Activated CD8-positive, alpha-beta T cell treated with anti-CD3 and anti-CD28 coated beads for 36 hours (primary cell): ENCODE measurements at places on chromosomes 6 and 20. TPM values are rescaled to one million over a fixed set of nuclear protein-coding genes. Genes with fewer than 3 reads are reported as not detected.
A peak's percentile ranks its signal among the peaks of the same experiment; 100 is the strongest.

DNA sequence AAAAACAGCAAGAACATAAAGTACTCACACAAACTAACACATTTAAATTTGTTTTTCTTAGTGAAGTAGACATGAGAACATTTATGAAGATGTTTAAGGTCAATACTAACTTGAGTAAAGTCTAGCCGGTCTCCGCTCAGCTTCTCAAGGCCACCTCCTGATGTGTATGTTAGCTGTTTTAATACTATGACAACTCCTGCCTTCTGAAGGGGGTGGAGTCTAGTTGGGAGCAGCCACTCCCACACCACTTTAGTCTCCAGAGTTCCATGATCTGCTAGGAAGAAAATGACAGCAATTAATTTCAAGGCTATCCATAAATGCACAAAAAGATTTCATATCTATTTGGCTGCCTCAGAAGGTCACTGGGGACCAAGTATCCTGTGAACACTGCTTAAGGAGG lies at the start of gene GSTA3:
GSTA3 (minus strand) TSS at position 168 of the 400 bp plus-strand sequence. CDS start 3,864 bp downstream, outside the sequence.
- DNase-seq = no peak
- no peaks in the 10 kb centered on the region for H3K4me1 ChIP-seq
- no peak within 1 kb of the TSS for H3K4me3 ChIP-seq
- peaks cover 2% of the 10 kb centered on the region for H3K27me3 ChIP-seq
- no peak within 1 kb of the TSS for H3K27ac ChIP-seq

- DNase-seq = no peak
- no peaks in the 10 kb centered on the region for H3K36me3 ChIP-seq
- H3K4me1 ChIP-seq = no peaks in the 10 kb centered on the region
- H3K4me3 ChIP-seq = no peak overlapping the region
Measured at GRCh38 chr20:52425253-52425652, 233.7 kb upstream of the ZFP64 start.

GRCh38 chr6:17919496-17919895 lies 67.9 kb downstream of the KIF13A start:
- no peak overlapping the region for H3K4me3 ChIP-seq
- DNase-seq = no peak
- H3K27me3 ChIP-seq = peaks cover 5% of the 10 kb centered on the region

DNA sequence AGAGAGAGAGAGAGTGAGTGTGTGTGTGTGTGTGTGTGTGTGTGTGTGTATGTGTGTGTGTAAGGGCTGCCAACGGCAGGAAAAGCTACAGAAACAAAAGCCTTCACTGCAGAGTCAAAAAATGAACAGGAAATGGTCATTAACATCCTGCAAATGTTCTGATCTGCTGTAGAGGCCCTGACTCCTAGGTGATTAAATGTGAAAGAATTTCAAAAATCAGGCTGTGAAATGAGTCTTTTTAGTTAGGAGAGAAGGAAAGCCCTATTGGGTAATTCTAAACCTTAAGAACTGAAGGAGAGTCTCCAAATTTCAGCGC lies 166.5 kb upstream of the MYLIP start:
- H3K27ac ChIP-seq = peak overlapping the region; percentile 48
- peak; percentile 26 for DNase-seq
- H3K4me3 ChIP-seq = no peak overlapping the region
- peaks cover 12% of the 10 kb centered on the region for H3K4me1 ChIP-seq

DNA sequence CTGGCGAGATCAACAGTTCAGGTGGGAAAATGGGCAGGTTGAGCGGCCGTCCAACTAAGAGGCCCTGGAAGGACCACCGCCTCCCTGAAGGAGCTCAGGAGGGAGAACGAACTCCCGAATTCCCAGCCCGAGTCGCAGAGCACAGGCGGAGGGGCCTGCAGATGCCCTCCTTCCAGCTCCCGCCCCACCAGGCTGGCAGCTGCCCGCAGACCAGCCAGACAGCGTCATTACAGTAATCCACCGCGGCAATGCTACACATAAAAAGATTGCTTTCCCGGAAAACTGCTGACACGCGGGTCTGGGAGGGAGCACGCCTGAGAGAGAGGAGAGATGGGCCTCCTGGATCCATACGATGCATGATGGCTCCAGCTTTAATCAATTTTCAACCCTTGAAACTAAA lies 30.5 kb upstream of the SLCO4A1 start:
- peaks cover 3% of the 10 kb centered on the region for H3K4me1 ChIP-seq
- H3K4me3 ChIP-seq = no peak overlapping the region
- H3K36me3 ChIP-seq = no peaks in the 10 kb centered on the region
- no peak for DNase-seq
- H3K27me3 ChIP-seq = peaks cover 7% of the 10 kb centered on the region

- H3K36me3 ChIP-seq = no peaks in the 10 kb centered on the region
- no peaks in the 10 kb centered on the region for H3K4me1 ChIP-seq
- no peak overlapping the region for H3K27ac ChIP-seq
- peaks cover 4% of the 10 kb centered on the region for H3K27me3 ChIP-seq
Measured at GRCh38 chr6:56902641-56903464, 52.1 kb upstream of the BEND6 start.

GRCh38 chr6:95518630-95519227 lies 58.6 kb upstream of the MANEA start:
- H3K4me3 ChIP-seq = no peak overlapping the region
- H3K4me1 ChIP-seq = no peaks in the 10 kb centered on the region
- no peaks in the 10 kb centered on the region for H3K27me3 ChIP-seq
- no peak overlapping the region for H3K27ac ChIP-seq
- DNase-seq = no peak

GRCh38 chr6:37155394-37156312 lies 14.3 kb upstream of the PIM1 start:
- peak overlapping the region; percentile 29 for H3K4me3 ChIP-seq
- peaks cover 27% of the 10 kb centered on the region for H3K4me1 ChIP-seq
- peak; percentile 84 for DNase-seq
- peak overlapping the region; percentile 69 for H3K27ac ChIP-seq
- H3K36me3 ChIP-seq = no peaks in the 10 kb centered on the region

- peak overlapping the region; percentile 66 for H3K4me3 ChIP-seq
- peaks cover 32% of the 10 kb centered on the region for H3K4me1 ChIP-seq
- DNase-seq = peak; percentile 49
- peaks cover 74% of the 10 kb centered on the region for H3K27me3 ChIP-seq
- no peak overlapping the region for H3K27ac ChIP-seq
Measured at GRCh38 chr6:99613409-99613704, 6.7 kb downstream of the PRDM13 start.

DNA sequence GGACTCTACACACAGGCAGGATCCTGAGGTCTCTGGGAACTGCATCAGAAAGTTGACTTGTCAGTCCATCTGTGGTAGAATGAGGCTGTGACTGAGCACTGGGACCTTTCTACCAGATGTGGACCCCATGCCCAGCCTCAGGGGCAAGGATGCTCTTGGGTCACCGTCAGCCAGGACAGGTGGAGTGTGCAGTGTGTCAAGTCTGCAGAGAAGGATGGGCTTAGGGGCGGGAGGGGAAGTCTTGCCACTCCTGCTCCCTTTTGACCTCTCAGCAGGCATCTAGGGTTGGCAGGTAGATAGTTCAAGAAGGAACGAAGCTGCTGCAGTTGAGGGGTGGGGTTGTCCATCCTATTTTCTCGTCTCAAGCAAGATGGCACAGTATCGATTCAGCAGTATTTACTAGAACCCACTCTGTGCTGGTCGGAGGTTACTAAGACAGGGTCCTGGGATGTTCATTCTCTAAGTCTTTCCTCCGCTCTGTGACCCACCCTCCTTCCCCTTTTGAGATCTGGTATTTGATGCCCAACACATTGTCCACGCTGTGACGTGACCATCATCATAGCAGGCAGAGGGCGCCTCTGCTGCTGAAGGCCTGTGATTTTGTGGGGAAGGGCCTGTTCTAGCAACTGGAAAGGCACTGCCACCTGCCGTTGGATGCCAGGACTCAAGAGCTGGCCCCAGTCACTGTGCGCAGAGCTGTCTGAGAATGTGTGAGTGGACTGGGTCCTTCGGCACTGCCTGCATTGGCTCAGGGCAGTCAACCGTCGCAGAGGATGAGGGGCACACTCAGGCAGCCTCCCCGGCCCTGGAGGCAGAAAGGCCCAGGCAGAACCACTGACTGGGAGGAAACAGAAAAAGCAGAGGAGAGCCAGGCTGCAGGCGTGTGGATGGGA lies 23.2 kb downstream of the RBCK1 start:
- DNase-seq = peak; percentile 67
- peaks cover 70% of the 10 kb centered on the region for H3K36me3 ChIP-seq

GRCh38 chr6:134802426-134803058 lies 147.4 kb downstream of the ALDH8A1 start:
- no peaks in the 10 kb centered on the region for H3K4me1 ChIP-seq
- no peak overlapping the region for H3K27ac ChIP-seq
- no peak for DNase-seq
- H3K36me3 ChIP-seq = no peaks in the 10 kb centered on the region
- peaks cover 3% of the 10 kb centered on the region for H3K27me3 ChIP-seq
- H3K4me3 ChIP-seq = no peak overlapping the region

GRCh38 chr6:37241775-37242428 lies 15.7 kb upstream of the TBC1D22B start:
- no peak for DNase-seq
- peaks cover 37% of the 10 kb centered on the region for H3K4me1 ChIP-seq
- no peaks in the 10 kb centered on the region for H3K36me3 ChIP-seq
- no peak overlapping the region for H3K4me3 ChIP-seq
- H3K27ac ChIP-seq = no peak overlapping the region

- H3K4me3 ChIP-seq = no peak overlapping the region
- H3K27ac ChIP-seq = no peak overlapping the region
- H3K4me1 ChIP-seq = no peaks in the 10 kb centered on the region
- no peak for DNase-seq
- no peaks in the 10 kb centered on the region for H3K27me3 ChIP-seq
Measured at GRCh38 chr6:120468486-120468885, 865.8 kb downstream of the TBC1D32 start.

DNA sequence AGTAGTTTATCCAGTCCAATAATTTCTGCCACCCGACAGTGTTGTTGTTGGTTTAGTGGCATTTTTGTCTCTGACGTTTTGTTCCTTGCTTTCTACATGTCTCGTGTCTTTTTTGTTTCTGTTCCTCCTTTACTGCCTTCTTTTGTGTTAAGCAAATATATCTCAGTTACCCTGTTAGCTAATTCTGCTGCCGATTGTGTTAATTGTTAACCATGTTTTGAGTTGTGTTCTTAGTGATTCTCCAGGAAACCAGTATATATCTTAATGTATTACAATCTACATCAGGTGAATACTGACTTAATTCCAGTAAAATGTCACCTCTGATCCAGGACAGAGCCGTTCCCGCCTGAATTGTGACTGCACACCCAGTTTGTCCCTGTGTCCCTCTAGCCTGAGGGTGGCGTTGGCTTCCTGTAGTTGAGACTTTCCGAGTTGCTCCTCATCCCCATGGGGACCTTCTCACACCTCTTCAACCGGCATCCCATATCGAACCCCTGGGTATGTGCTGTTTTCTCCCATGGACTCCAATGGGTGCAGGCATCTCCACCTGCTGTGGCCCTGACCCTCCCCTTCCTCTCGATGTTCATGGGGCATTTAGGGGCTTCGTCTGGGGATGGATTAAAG lies 35.8 kb upstream of the BHLHE23 start:
- H3K27me3 ChIP-seq = peaks cover 19% of the 10 kb centered on the region
- H3K4me3 ChIP-seq = no peak overlapping the region
- H3K27ac ChIP-seq = no peak overlapping the region
- H3K36me3 ChIP-seq = no peaks in the 10 kb centered on the region
- DNase-seq = no peak

DNA sequence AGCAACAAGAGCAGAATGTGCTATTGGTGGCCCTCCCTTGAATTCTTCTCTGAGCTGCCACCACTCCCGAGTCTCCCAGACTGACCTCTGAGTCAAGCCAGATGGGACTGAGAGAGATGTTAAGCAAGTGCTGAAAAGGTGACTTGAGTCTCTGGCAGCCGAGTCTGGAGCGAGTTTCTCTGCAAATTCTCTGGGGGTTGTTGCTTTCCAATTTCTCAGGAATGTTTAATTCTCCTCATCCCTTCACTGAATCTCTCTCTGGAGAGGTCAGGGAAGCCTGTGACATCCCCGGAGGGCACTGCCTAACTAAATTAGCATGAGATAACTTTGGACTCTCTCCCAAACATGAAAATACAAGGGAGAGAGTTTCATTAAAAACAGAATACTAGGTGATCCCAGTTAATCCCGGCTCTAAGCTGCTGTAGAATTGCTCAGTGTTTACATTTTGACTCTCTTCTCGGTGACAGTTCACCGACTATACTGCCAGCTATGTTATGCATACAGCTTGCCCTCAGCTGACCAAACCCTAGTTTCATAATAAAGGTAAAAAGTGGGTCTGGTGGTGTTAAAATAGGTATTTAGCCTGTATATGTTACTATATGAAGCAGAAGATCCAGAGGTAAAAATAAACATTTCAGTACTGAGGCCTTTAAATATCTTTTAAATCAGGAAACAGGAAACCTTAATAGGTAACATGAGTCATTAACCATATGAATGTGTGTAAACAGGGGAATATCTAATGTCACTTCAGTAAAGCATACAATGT lies 157.9 kb downstream of the FOXC1 start:
- H3K27me3 ChIP-seq = no peaks in the 10 kb centered on the region
- H3K4me1 ChIP-seq = peaks cover 33% of the 10 kb centered on the region
- H3K4me3 ChIP-seq = no peak overlapping the region
- H3K27ac ChIP-seq = no peak overlapping the region

DNA sequence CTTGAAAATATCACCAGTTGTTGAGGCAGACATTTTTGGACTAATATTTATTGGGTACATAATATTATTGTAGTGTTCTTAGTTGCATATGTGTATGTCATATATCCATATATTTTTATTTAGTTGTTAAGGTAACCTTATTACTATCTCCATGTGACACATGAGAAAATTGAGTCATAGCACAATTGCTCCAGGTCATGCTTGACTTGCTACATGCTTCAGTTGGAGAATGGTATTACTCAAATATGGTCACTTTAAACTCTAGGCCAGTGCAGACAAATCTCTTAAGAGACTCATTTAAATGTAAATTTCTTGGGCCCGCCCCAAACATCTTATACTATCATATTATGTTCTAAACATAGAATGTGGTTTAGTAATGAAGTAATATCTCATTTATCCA lies 246.1 kb downstream of the RIMS1 start:
- no peaks in the 10 kb centered on the region for H3K36me3 ChIP-seq
- H3K27me3 ChIP-seq = no peaks in the 10 kb centered on the region
- no peak for DNase-seq
- H3K27ac ChIP-seq = no peak overlapping the region

- no peaks in the 10 kb centered on the region for H3K36me3 ChIP-seq
- peaks cover 2% of the 10 kb centered on the region for H3K27me3 ChIP-seq
- H3K4me3 ChIP-seq = no peak overlapping the region
- peaks cover 13% of the 10 kb centered on the region for H3K4me1 ChIP-seq
Measured at GRCh38 chr20:1317545-1318255, 11.2 kb downstream of the SDCBP2 start.

Gene GRM1
- not detected for total RNA-seq

Gene HLA-DQB2
- not detected for total RNA-seq

Gene DSTN
- 56.4 TPM for total RNA-seq

Gene LIN28B
- not detected for total RNA-seq

Gene RIPPLY2
- total RNA-seq = not detected

Gene OR2J3
- total RNA-seq = not detected

Gene ID4
- not detected for total RNA-seq
